Activated CD8-positive, alpha-beta T cell treated with anti-CD3 and anti-CD28 coated beads, Interleukin-2, amount 10 ng/mL, durations not matched to agents 7 days and 5 days (primary cell): ENCODE measurements at places on chromosomes 16 and 17. TPM values are rescaled to one million over a fixed set of nuclear protein-coding genes. Genes with fewer than 3 reads are reported as not detected.

DNA sequence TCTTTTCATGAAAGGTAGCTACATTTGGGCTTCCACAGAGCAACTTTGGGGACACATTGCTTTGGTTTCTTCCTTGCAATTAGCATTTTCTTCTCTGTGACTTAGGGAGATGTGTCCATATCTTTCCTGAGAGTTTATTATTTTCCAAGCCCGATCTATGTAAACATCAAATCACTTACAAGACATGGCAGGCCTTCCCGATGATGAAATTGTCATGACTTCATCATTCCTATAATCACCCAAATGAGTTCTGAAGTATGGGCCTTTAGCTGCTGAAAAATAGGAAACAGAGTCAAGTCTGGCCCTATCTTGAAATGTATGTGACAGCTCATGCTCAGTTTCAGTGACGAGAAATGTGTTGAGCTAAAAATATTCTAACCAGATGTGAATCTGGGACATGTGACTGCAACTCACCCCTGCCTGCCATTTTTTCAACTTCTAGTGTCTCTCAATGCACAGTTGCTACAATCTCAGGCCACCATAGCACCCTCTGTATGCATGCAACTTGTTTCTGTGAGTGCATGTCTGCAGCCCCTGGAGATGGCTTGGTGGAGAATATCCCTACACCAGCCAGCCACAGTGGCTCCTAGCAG, 199.6 kb upstream of the MAF start:
- DNase-seq: no peak

DNA sequence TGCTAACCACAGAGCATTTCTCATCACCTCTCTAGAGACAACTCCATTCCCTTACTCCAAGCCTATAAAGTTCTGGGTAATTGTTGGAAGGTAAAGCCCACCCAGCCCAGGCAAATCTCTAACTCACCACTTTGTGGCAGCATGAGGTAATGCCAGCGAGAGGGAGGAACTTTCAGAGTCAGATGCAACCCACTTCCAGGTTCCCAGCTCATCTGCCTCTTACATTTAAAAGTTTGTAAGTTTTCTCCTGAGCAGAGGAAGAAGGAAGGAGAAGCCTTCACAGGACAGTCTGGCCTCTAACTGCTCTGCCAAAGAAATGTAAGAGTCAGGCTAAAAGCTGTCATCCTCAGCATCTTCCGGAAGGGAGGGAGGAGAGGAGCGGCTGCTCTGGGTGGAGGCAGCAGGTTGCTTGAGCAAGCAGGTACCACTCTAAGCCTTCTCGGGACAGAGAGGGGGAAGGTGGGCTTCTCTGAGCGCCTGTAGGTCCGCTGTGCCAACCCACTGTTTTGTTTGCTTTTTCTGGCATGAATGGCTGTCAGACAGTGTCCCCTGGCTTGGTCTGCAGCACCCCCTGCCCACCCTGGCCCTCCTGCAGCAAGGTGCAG, 1.0 kb downstream of the ZNF319 start:
- DNase-seq: peak; percentile 65

DNA sequence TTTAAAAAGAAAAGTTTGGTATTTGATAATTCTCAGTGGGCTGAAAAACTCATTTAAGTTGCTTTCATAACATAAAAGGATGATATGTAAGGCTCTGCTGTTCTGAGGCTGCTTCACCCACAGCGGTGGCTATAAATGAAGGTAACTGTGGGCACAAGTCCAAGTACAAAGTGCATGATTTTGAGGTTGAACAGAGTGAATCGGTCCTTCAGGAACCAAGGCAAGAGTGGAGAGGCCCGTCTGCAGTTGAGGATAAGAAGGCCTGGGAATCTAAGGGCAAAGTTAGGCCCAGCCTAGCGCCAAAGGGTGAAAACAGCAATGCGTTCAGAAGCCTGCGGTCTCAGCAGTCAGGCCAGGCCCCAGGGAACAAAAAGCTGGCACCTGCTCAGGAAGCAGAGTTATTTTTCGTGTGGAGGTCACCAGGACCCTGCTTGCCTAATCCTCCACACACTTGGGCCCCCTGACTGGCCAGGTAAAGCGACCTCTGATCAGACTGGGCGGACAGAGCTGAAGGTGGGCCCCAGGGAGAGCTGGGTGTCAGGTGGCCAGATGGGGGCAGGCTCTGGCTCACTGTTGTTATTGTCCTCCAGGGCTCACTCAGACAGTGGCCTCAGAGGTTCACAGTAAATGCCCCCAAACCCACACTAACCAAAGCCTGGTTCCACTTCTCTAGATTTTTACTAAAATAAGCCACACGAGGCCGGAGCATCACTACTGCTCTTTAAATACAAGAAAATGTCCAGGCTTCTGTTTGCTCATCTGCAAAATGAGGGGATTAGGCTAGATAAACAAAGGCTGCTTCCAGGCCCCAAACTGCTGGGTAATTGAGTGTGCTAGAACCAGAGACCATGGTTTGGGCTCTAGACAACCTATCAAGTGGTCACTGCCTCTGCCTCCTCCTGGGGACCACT, 46.5 kb downstream of the TEX2 start:
- no peak for DNase-seq

GRCh38 chr16:21227866-21228265, 5.6 kb upstream of the ANKS4B start:
- DNase-seq: no peak

GRCh38 chr17:385178-385835, 32.7 kb upstream of the RPH3AL start:
- no peak for DNase-seq

- no peak for DNase-seq
Observed at GRCh38 chr16:69469807-69470561, 45.6 kb downstream of the CYB5B start.

DNA sequence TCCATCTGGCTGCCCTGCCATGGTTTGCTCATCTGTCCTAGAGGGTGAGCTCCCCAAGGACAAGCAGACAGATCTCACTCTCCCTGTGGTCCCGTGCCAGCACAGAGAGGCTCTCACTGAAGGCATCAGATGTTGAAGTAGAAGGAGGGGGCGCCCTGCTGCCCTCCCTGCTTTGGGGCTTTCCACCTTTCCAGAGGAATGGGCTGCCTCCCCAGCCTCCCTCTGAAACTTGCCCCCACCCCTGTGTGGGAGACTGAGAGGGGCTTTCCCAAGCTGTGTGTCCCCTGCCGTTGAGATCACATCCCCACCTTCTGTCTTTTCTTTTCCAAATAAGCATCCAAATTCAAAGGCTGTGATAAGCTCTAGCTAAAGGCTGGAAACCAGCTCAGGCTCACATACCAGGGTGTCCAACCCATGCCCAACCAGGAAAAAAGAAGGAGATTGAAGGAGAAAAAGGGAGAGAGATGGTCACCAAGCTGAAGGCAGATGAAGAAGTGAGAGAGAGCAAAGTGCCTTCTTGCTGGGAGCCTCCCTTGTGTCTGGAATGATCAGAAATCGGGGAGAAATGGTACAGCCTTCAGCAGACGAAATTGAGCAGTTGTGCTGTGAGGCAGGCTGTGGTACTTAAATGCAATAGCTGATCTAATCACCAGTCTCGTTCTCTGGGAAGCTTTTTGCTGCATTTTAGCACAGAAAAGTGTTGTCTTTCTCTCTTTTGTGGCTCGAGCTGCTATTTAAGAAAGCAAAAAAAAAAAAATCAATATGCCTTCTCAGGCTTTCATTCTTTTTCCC, 145.9 kb upstream of the LHX1 start:
- DNase-seq: no peak

- DNase-seq: no peak
Observed at GRCh38 chr16:73228649-73229048, 180.7 kb upstream of the ZFHX3 start.

- no peak for DNase-seq
Observed at GRCh38 chr16:2088759-2089358, 41.1 kb downstream of the TSC2 start.

- DNase-seq: peak; percentile 59
Observed at GRCh38 chr17:7838090-7839075, 4.4 kb downstream of the KDM6B start.

DNA sequence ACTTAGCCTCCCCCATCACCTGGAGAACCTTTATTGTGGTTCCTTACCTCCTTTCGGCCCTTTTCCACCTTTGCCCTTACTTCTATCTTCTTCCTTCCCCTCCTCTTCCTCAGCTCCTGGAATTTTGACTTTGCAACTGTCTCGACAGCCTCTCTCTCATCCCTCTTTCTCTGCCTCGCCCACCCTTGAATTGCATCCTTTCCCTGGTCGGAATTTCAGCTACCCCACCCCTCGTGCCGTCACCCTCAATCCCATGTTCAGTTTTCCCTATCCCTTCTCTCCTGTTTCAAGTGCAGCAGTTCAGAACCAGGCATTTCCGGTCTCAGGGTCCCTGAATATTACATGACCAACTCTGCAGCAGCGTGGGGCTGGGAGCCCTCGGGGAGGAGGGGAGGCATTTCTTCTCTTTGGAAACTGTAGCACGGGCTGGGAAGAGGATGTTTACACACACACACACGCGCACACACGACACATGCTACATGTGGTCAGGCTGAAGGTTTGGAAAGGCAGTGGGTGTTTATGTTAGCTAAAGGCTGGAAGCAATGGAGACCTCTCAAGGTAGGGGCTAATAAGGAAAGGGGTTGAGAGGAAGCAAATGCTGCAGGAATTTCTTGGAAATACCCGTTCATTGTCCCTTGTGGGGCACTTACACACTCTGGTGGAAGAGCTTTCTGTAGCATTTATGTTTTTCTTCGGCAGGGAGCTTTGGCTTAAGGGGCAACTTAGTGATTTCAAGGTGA, 971 bp downstream of the MINK1 start:
- peak; percentile 30 for DNase-seq

DNA sequence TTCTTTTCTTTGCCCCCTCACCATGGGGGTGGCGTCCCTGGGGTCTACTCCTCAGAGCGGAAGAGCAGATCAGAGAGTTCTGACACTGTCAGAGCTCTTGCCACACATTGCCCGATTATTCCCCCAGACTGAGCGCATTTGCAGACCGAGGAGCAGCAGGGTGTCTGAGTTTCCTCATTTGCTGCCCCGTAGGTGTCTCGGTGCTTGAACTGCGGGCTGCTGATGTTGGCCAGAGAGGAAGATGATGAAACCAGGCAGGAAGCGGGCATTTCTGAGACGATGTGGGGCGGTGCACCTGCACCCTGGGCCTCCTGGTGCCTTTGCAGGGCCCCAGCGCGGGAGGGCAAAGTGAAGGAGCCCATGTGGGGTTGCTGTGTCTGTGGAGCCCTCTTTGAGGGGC, 55.2 kb downstream of the ARSG start:
- DNase-seq: peak; percentile 88

DNA sequence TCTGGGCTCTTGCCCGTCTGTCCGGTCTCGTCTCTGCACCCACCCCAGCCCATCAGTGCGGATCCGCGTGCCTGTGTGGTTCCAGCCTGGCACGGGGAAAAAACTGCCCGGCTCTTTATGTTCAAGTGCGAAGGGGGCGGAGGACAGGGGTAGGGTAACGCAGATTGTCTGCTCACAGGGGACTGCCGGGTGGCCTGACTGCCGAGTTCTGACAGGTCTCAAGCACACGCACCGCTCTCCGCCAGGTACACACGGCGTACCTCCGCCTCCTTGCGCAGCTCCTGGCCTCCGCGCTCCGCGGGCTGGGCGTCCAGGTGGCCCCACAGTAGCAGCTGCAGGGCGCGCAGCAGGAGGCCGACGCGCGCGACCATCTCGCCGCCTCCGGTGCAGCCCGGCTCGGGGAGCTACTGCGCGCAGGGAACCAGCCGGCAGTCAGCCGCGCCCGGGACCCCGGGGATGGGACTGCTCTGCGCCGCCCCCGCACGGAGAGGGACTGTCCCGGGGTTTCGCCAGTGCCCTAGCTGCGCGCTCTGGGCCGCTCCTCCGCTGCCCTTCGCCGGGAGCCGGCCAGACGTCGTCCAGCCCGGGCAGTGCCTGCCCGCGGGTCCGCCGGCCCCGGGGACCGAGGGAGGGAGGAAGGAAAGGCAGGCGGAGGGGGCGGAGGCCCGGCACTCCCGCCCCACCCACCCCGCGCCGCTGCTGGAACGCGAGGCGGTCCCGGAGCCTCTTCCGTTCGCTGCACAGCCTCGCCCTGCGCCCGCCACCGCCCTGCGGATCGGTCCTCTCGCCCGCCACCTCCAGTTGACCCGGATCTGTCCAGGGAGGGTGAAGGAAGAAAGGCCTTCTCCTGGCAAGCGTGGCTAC, at the start of gene MMP28:
MMP28 (minus strand) TSS at position 635 of the 864 bp plus-strand sequence; CDS start at position 371, 264 bp downstream.
- DNase-seq: peak; percentile 53

- no peak for DNase-seq
Observed at GRCh38 chr17:69967910-69968411, 107.1 kb upstream of the KCNJ16 start.

DNA sequence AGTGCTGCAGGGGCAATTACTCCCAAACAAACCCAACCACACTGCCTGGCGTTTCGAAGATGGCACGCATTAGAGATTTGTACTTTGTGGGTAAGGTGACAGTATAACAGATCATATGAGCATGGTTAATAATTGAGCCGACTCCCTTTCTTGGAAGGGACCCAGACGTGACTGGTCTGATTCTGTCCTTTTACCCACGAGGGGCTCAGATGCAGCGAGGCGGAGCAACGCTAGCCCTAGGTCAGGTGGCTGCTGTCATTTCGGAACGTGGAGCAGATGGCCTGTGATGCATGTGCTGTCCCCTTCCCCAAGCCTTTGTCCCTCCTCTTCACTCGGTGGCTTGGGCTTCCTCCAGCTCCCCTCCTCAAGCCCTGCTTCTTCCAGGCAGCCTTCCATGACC, 84.2 kb downstream of the SNX29 start:
- no peak for DNase-seq

DNA sequence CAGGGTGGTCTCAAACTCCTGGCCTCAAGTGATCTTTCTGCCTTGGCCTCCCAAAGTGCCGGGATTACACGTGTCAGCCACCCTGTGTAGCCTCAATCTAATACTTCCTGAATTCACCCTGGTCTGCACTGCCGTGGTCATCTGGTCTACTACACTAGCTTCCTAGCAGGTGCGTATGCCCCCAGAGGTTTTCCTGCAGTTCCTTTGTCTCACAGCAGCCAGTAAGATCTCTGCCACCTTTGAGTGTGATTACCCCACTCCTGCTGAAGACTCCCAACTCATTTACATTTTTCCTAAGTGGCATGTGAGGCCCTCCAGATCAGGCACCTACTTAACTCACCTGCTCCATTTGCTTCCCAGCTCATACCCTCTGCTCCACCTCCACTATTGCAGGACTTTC, 5.1 kb upstream of the DDX19A start:
- no peak for DNase-seq

- DNase-seq: no peak
Observed at GRCh38 chr17:82049521-82049971, 2.1 kb downstream of the RFNG start.

DNA sequence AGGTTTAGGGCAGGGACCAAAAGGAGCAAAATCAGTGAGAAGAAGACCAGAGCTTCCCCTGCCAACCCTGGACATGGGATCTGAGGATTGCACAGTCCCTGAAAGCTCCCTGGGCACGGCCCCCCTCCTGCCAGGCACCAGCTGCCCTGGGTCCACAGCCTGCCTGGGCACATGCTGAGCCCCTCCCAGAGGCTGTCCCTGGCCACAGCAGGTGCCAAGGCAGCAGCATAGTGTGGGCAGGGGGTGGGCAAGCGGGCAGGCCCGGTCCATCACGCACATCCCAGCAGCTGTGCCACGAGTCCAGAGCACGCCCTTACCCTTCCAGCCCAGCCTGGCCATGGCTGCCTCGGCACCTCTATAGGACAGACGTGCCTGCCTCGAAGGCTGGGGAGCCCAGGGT, 12.7 kb downstream of the SCN4A start:
- no peak for DNase-seq

Gene KCNJ12
- total RNA-seq: not detected

Gene CRYM
- total RNA-seq: not detected

Gene ANKRD40
- 28.9 TPM for total RNA-seq

Gene GPRC5C
- 0.32 TPM for total RNA-seq

Gene POLR3K
- total RNA-seq: 47.7 TPM

Gene MMP15
- 0.61 TPM for total RNA-seq

Gene ABCC12
- not detected for total RNA-seq

Gene RNU2-1
- 4,963 TPM for total RNA-seq

Gene CACNB1
- 22.1 TPM for total RNA-seq

Gene KLHL10
- not detected for total RNA-seq

Gene NPIPB9
- total RNA-seq: 4.3 TPM

Gene NXN
- 0.97 TPM for total RNA-seq
